ENCODE measurements at places on chromosomes 5 and 9.

- DNase-seq, result no peak
Measured at GRCh38 chr9:121640076-121640475, 11.4 kb upstream of the DAB2IP start.

- no peak for DNase-seq
Measured at GRCh38 chr9:95580812-95581761, 64.3 kb upstream of the PTCH1 start.

DNA sequence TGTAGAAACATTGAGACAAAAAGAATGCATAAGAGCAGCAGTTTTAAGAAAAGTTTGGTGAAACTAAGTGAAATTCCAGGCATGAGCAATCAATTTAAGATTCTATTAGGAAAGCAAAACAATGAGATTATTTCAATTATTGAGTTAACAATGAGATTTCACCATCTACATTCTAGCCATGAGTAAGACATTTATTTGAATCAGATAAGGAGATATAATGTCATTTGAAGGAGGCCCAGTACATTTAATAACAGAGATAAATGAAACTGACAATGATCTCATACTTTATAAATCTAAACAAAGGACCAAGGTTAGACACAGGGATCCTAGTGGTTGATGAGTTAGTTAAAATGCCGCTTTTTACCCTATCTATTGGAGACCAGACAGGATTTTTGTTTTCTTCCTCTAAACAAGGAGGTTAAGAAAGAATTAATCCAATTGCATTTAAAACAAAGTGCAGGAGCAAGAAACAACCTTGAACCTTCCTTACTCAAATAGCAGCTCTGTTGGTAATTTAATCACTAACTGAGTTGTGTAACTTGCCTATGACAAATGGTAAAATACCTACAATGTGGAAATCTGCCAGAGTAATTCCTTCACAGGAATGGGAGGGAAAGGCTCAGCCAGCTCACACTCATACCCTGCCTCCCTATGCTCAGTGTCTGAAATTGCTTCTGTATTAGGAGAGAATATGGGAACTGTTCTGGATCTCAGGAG, 103.5 kb upstream of the NR3C1 start:
- no peak for DNase-seq

DNA sequence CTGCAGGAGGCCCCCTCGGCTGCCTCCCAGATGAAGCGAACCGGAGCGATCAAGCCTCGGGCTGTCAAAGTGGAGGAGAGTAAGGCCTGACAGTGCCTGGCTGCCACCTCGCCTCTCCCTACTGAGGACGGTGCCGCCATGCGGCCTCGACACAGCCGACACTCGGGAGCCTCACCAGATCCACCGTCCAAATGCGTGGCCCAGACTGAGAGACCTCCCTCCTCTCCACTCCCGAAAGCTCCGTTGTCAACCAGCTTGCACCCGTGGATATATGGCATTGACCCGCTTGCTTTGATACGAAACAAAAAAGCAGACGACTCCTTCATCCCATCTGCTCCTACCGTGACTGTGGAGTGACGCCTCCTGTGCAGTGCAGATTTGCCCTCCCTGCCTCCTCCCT, 6.9 kb upstream of the POMT1 start:
- no peak for DNase-seq

GRCh38 chr5:135511761-135512575, 23.8 kb downstream of the NEUROG1 start:
- no peak for DNase-seq

DNA sequence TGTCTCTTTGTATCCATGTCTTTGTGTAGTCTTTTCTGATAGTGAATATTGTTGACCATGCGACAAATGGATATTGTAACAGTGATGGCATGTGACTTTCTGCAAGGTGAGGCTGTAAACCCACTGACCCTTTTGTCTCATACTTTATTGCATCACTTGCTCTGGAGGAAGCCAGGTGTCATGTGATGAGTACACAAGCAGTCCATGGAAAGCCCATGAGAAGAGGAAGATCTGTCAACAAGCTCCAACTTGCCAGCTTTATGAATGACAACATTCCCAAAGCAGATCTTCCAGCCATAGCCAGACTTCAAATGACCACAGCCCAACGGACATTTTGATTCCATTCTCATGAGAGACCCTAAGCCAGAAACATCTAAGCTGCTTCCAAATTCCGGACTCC, 450.1 kb upstream of the ACTBL2 start:
- no peak for DNase-seq

DNA sequence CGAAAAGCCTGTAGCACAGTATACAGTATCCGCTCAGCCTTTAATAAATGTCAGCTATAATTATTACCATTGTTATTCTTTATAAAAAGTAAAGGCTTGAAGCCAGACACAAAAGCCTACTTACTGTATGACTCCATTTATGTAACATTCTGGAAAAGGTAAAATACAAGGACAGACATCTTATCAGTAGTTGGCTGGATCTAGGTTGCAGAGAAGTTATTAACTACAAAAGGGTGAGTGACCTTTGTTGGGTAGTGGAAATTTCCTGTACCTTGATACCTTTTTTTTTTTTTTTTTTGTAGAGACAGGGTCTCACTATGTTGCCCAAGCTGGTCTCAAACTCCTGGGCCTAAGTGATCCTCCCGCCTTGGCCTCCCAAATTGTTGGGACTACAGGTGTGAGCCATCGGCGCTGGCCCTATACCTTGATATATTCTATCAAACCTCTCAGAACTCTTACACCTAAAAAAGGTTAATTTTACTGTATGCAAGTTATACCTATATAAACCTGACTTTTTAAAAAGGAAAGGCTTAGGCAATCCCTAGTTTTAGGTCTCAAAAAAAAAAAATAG, 6.0 kb downstream of the HDAC3 start:
- DNase-seq, result no peak

DNA sequence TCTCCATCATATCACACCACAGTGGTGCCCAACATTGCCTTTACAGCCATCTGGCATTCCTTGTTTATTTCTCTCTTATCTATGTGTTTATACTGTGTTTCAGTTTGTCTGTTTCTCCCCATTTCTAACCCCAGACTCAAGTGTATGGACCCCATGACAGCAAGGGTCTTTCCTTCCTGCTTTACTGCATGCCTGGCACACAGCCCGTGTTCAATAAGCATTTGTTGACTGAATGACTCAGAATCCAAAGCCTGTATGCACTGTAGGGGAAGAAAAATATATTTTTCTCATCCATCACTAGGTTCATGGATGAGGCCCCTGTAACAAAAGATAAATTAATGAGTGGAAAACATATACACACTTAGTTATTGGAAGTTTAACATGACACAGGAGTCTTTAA, 190.8 kb upstream of the SEMA6A start:
- no peak for DNase-seq

- no peak for DNase-seq
Measured at GRCh38 chr5:139611703-139612584, 36.2 kb upstream of the CXXC5 start.

DNA sequence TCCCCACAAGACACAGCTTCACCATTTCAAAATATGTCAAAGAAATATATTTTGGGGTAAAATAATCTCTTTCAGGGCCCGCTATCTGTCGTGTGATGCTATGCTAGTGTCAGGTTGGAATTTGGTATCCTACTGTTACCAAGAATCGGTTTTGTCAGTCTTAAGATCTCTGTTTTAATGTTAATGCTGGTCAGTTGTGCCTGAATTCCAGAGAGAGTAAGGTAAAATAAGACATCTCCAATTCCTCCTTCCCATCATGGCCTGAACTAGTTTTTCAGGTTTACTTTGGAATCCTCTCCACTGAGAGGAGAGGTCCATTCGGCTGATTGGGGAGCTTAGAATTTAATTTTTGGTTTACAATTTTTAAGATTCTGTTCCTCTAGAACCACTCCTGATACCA, 10.4 kb upstream of the BTF3 start:
- no peak for DNase-seq

DNA sequence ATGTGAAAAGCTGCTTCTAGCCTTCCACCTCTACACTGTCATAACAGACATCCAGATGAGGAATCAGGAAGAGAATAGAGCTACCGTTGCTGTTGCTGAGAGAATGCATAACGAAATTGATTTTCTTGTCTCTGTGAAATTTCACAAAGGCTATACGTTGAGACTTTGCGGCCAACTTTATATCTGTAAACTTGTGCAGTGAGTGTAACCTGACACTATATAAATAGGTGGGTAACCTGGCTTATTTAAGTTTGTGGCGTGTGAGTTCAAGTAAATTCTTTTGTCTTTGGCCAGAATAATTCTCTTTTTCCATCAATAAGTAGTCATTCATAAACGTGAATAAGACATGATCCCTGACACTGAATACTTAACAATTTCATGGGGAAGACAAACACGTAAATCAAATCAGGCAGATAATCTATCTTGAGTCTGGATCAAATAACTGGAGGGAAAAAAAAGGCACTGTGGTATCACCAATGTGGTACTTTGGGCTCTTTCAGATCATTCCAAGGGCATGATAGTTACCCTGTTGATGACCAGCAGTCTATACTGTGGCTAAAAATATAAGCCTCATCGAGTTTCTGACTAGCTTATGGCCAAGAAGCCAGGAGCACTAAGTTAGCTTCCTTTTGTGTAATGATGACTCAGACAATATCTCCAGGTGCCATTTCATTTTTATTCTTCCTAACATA, 98.2 kb upstream of the RASA1 start:
- no peak for DNase-seq

DNA sequence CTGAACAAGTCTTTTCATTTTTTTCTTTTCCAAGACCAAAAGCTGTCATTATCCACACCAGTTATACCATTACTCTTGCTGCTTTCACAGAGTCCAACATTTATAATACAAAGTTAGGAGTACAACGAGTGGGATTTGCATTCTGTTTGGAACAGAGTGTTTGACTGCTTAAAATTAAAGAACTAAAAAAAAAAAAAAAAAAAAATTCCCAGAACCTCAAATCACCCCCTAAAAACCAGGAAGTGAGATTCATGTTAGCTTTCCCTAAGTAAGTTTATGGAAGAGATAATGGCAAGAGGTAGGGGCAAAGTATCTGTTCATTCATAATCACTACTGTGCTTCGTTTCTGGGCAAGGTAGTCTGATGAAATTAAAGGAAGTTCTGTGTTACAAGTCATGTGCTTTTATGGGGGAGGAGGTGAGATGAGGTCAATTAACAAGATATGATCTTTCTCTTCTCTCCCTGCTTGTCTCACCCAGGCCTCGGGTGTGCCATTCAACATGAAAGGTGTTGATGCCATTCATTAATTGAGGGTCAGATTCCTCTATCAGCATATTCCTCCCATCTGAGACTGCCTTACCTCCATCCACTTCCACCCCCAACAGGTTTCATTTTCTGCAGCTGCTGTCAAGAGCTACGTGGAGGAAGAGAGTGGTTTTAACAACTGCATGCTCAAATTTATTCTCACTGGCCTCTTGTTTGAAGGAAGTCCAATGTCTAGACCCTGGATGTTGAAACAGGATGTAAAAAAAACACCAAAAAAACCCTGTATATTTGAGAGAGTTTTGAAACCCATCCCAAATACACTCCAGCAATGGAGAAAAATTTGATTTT, 58.1 kb downstream of the MARCHF3 start:
- peak; percentile 48 for DNase-seq

DNA sequence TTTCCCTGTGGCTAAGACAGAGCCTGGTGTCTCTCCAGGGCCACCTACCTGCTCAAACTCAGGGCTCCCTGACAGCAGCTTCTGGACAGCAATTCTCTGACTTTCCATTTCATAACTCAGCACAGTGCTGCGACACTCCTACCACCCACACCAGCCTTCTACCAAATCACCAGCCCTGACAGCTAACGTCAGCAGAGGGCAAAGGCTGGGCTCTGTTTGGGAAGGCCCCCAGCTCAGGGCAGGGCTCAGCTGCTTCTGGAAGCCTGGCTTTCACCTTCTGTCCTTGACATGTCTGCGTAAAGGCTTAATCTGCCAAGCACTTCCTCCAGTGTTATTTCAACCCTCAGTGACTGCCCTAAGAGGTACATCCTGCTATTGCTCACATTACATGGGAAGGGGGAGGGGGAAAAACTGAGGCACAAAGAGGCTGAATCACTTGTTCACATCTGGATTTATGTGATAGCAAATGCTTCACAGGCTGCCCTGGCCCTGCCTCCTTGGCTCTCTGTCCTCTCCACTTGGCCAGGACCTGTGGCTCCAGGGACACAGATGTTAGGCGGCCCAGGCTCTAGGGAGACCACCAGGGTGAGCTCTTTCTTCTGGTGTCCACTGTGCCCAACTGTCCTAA, 102.5 kb upstream of the PANK3 start:
- DNase-seq, result no peak

DNA sequence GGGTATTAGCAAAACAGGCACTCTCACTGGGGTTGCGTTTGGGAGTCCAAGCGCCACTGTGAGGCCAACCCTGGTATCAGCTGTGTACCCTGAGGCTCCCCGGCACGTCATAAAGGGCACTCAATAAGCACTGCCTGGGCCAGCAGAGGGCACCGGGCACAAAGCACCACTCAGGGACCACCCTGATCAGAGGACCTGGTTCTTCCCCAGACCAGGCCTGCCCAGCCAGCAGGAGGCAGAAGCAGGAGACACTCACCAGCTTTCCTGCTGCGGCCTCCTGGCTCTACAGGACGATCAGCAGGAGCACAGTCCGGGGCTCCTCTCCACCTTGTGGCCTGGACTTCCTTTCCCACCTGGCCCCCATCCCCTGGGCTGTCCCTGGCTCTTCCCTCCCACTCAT, 12.6 kb downstream of the MGAT1 start:
- DNase-seq, result peak; percentile 33

DNA sequence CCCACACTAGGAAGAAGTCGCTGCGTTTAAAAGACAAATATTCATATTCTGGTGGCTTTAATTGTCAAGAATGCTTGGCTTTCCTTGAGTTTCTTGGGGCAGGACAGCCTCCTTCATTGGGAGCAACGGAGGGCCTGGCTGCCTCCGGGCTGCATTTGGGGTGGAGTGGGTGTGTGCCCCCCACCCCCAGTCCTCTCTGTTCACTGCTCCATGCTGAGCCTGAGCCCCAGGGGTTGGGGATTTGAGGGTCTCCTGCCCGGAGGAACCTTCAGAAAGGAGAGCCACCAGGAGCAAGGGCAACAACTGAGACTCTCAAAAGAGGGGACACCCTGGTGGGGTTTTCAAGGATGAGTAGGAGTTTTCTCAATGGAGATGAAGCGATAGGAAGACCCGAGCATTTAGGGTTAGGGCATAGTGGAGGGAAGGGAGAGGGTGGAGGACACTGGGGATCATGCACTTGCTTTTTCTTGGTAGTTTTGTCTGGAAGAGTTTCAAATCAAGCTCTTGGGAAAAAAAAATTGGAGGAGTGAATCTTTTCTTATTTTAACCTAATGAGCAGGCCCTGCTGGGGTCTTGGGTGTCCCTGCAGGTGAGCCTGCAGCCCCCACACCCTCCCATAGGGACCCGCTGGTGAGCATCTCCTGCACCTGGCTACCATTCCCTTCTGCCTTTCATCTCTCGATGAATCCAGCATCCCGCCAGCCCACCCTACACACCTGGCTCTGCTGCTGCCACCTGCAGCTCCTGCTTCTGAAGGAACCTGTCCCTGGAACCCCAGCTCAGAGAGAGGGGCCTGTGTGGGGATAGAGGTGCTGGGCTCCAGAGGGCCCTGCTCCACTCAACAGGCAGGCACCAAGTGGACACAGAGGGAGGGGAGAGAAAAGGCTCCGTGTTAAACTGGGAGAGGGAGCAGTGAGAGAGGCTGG, 4.1 kb downstream of the SLC6A19 start:
- no peak for DNase-seq

GRCh38 chr9:130217838-130218237, 45.6 kb downstream of the NCS1 start:
- no peak for DNase-seq

GRCh38 chr5:74206579-74207550, 433.7 kb downstream of the ENC1 start:
- no peak for DNase-seq

GRCh38 chr9:137455359-137455991, 3.7 kb downstream of the NSMF start:
- DNase-seq, result no peak
